ENCODE measurements at places on chromosomes 7 and 10.

DNA sequence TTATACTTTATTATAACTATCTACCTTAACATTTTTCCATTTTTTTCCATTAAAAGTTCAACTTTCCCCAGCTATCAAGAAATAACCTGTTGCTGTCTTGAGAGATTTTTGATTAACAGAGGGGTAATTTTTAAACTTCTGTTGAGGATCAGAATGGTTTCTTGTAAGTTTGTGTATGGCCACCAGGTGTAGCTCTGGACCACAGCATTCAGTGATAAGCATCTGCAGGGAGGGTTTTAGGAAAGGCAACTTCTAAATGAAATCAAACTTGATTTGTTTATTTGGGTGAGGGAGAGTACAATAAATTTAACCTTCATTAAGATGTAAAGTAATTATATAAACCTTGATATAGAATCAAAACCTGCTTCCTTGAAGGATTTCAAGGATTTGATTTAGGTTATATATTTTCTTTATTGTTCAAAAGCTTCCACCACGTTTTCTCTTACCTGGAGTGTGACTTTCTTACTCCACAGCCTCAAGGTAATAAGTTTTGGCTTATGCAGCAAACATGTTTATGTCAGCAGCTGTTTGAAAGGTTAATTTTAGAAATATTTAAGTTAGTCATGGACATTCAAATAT, 153.3 kb downstream of the STK31 start:
- H3K36me3 ChIP-seq = no peaks in the 10 kb centered on the region
- H3K27me3 ChIP-seq = no peaks in the 10 kb centered on the region
- no peaks in the 10 kb centered on the region for H3K4me1 ChIP-seq
- H3K27ac ChIP-seq = no peak overlapping the region
- DNase-seq = peak; percentile 60
- H3K4me3 ChIP-seq = no peak overlapping the region

- H3K4me3 ChIP-seq = no peak overlapping the region
- no peaks in the 10 kb centered on the region for H3K27me3 ChIP-seq
- no peaks in the 10 kb centered on the region for H3K4me1 ChIP-seq
- no peak overlapping the region for H3K27ac ChIP-seq
- DNase-seq = peak; percentile 80
Measured at GRCh38 chr7:148084138-148084537, 506.4 kb upstream of the C7orf33 start.

GRCh38 chr10:5788969-5789368, 24.3 kb downstream of the GDI2 start:
- H3K36me3 ChIP-seq = peaks cover 44% of the 10 kb centered on the region
- no peak overlapping the region for H3K27ac ChIP-seq
- DNase-seq = no peak
- H3K4me3 ChIP-seq = no peak overlapping the region

DNA sequence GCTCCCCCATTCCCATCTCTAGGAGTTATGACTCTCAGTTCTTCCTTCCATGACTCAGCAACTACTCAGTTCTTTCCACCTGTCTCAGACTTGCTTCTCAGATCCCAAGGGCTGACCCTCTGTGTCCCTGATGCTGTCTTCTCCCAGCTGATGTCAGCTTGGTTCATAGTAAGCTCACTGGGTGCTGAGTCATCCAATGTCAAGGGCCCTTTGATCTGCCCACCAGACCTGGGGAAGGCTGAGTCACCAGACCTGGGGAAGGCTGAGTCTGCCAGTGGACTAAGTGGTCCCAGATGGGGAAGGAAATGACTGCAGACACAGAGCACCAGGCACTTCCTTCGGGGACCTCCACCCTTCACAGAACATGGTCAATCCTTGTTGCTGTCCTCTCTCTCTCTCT, 76.1 kb upstream of the ZEB1 start:
- H3K4me3 ChIP-seq = no peak overlapping the region
- H3K4me1 ChIP-seq = no peaks in the 10 kb centered on the region
- H3K36me3 ChIP-seq = no peaks in the 10 kb centered on the region
- no peaks in the 10 kb centered on the region for H3K27me3 ChIP-seq
- DNase-seq = no peak

DNA sequence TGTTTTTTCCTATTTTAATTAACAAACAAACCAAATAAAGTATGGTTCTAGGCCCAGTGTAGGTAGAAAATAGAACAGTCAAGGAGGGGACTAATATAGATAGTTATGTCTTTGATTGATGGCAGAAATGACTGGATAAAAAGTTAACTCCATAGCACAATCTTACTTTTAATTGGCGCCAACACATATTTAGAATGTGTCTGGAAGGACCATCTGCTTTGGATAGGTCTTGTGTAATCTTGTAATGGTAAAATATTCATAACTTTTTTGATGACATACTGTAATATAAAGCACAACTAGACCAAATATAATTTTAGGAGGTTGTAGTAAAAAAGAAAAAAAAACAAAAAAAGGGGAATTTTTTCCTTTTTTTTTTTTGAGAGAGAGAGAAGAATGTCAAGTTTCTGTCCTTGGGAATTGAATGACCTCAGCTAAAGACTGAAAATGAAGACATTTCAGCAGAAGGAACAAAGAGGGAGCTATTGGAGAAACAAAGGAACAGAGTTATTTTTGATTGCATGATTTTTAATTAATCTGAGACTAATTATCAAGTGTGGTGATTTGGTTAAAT, 193.7 kb downstream of the CDK14 start:
- no peaks in the 10 kb centered on the region for H3K27me3 ChIP-seq
- H3K27ac ChIP-seq = no peak overlapping the region
- H3K4me1 ChIP-seq = no peaks in the 10 kb centered on the region
- H3K36me3 ChIP-seq = peaks cover 6% of the 10 kb centered on the region
- DNase-seq = no peak

DNA sequence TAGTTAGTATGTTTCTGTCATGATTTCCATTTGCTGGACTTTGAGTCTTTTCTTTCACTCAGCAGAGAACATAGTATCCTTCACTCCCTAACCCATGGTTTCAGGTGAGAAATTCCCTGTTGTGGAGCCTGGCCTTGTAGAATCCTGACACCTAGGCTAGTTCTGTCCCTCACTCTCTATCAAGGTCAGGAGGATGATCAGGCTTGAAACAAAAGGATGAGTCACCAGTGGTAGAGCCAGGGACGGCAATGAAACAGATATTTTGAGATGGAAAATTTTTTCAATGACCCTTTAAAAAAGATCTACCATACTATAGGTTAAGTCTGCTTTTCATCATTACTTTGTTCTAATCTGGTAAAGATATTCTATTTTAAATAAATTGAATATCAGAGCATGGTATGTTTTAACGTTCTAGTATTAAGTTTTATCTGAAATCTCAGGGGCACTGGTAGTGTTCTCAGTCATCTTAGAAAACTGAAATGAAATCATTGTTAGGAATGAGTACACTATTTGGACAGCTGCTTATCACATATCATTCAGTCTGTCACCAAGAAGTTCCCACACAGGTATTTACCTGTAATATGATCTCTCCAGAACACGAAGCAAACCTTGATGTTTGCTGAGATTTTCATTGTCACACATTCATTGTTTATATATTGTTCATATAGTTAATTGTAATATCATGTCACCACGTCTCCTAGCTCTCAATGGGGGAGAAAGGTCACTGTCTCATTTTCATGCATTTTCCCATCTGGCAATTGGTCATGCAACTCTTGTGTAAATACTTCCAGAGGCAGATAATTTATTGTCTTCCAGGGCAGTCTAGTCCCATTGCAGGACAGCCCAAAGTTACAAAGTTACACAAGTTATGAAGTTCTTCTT, 299.9 kb upstream of the LRRTM3 start:
- no peaks in the 10 kb centered on the region for H3K27me3 ChIP-seq
- no peak overlapping the region for H3K4me3 ChIP-seq

- no peaks in the 10 kb centered on the region for H3K36me3 ChIP-seq
- no peaks in the 10 kb centered on the region for H3K27me3 ChIP-seq
- DNase-seq = no peak
- no peak overlapping the region for H3K4me3 ChIP-seq
- peaks cover 30% of the 10 kb centered on the region for H3K4me1 ChIP-seq
Measured at GRCh38 chr7:2165610-2166594, 66.8 kb downstream of the MAD1L1 start.

GRCh38 chr10:70132098-70133029, at the start of gene AIFM2:
Gene AIFM2, minus strand, starts transcription at chr10:70132825. Its CDS starts 8,741 bp downstream, at chr10:70124084.
- DNase-seq = peak; percentile 85
- no peaks in the 10 kb centered on the region for H3K36me3 ChIP-seq
- H3K27ac ChIP-seq = no peak within 1 kb of the TSS
- H3K4me3 ChIP-seq = peak within 1 kb of the TSS; percentile 52
- no peaks in the 10 kb centered on the region for H3K4me1 ChIP-seq

GRCh38 chr7:159198016-159198724, 53.5 kb upstream of the VIPR2 start:
- H3K36me3 ChIP-seq = no peaks in the 10 kb centered on the region
- no peak overlapping the region for H3K4me3 ChIP-seq
- peaks cover 10% of the 10 kb centered on the region for H3K4me1 ChIP-seq

Measured in neural progenitor cell (in vitro differentiated cells).